ENCODE measurements at places on chromosomes 1 and 21. TPM values are rescaled to one million over a fixed set of nuclear protein-coding genes. Genes with fewer than 3 reads are reported as not detected.

- no peak for DNase-seq
Observed at GRCh38 chr1:201999625-202000238, 10.7 kb upstream of the ELF3 start.

GRCh38 chr1:66503841-66504470, 30.0 kb upstream of the SGIP1 start:
- DNase-seq: no peak

GRCh38 chr1:36737767-36738166, 255.1 kb upstream of the CSF3R start:
- DNase-seq: no peak

DNA sequence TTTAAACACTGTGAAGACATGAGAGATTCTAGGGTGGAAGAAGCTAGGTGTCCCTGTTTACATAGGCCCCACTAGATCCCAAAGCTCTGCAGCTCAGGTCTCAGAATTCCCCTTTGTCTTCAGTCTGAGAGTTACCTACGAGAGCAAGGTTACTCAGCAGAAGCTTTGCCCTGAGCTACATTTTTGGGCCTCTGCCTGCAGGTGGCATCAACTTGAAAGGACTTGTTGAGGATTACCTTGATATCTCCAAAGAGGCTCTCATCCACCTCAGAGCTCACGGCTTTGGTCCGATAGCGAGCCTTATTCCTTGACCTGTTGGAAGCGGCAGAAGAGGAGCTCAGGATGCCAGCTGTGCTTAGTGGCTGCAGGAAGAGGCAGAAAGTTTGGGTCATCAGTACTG, 7.0 kb downstream of the CFAP45 start:
- no peak for DNase-seq

- no peak for DNase-seq
Observed at GRCh38 chr21:14526836-14527695, 19.0 kb downstream of the SAMSN1 start.

- DNase-seq: no peak
Observed at GRCh38 chr1:242524571-242525359, at the start of gene PLD5. PLD5 (minus strand) TSS chr1:242524697.

DNA sequence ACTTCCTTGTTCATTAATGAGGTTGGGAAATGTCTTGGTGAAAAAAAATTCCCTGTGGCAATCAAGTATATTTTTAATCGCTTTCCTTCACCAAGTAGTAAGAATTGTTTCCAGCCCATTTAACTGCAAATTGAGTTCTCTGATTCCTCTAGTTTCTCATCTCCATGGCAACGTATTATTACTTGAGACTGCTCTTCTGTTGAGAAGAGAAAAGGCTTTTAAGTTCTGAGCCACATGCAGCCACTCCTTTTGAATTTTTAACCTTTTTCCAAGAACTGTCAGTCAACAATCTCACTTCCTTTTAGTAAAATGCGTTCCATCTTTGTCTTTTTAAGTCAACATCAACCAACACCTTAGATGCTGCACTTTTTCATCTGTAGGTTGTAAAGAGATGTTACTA, 75.7 kb upstream of the KIAA1614 start:
- no peak for DNase-seq

DNA sequence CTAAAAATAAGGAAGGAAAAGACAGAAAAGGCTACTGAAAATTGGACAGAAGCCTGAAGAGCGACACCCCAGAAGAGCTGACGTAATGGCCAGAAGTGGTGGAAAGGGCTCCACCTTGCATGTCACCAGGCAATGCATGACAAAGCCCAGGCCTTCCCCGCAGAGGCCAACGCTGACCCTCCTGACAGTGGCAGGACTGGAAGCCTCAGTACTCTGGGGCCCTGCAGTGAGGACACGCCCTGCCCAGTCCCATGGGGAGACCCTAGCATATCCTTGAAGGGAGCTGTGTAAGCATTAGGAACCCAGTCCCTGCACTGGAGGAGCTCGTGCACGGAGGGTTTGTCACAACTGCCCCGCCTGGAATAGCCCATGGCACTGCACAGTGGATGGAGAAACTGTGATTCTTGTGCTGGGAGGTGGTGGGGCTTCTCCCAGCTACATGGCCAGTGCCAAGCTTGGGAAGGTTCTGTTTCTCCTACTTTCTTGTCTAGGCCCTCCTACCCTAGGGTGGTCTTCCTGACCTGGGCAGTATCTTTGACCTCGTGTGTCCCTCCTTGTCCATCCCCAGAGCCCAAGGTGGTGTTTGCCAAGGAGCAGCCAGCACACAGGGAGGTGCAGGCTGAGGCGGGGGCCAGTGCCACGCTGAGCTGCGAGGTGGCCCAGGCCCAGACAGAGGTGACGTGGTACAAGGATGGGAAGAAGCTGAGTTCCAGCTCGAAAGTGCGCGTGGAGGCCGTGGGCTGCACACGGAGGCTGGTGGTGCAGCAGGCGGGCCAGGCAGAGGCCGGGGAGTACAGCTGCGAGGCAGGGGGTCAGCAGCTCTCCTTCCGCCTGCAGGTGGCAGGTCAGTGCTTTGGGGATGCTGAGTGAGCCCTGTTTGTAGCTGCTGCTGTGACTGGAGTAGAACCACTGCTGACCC, 60.4 kb downstream of the OBSCN start:
- no peak for DNase-seq

GRCh38 chr21:38291874-38292273, 35.1 kb downstream of the KCNJ15 start:
- DNase-seq: no peak

DNA sequence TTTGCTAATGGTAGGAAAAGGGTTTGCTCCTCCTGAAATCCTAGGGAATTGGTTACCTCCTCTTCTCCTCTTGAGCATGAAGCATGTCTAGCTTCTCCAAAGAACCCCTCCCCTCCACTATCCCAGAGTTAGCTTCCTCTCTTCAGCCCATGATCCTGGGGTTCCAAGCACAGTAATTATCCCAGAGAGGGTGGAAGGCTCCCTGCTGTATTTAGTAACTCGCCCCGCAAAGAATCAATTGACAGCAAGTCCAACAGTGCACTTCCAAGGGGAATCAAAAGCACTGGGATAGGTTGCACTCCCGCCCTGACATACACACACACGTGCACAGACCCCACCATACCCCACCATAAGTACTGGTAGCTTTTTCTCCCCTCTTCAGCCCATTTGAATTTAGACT, 3.1 kb downstream of the S100A8 start:
- peak; percentile 77 for DNase-seq

- DNase-seq: no peak
Observed at GRCh38 chr1:27357281-27358037, 9.3 kb downstream of the MAP3K6 start.

GRCh38 chr1:182784556-182785171, 4.9 kb upstream of the NPL start:
- no peak for DNase-seq

- no peak for DNase-seq
Observed at GRCh38 chr1:235902677-235903542, 36.2 kb upstream of the LYST start.

DNA sequence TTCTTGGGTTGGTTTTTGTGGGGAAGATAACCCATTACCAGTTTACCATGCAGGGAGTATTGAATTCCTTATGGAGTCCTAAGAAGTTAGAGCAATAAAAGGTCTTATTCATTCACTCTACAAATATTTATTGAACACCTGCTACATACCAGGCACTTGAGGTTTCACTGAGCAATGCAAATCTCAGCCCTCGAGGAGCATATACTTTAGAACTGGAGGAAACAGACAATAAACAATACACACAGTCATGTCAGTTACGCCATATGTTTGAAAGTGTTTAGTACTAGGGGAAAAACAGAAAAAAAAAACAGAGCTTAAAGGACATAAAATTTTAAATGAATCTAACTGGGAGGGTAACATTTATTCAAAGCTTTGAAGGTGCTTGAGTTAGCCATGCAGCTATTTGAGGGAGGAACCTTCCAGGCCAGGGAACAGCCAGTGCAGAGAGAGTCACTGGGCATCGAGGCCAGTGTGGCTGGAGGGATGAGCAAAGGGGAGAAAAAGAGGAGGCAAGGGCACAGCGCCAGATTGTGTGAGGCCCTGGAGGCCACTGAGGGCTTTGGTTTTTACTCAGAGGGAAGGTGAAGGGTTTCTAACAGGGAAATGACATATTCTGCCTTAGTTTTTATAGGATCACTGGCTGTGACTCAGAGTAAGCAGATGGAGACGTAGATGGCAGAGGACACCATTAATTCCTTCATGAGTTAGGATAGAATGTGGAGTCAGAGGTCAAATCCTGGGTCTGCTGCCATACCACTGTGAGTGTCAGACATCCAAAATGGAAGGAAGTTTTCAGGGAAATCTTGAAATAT, 32.7 kb downstream of the C1orf21 start:
- DNase-seq: no peak

MPZ gene
- total RNA-seq: 18.2 TPM

PPIAL4G gene
- total RNA-seq: not detected

FAM177B gene
- not detected for total RNA-seq

HSPA13 gene
- total RNA-seq: 18.7 TPM

LRRC53 gene
- not detected for total RNA-seq

C1QTNF12 gene
- 0.33 TPM for total RNA-seq

UTS2 gene
- not detected for total RNA-seq

CCDC185 gene
- not detected for total RNA-seq
